ENCODE measurements at places on chromosomes 7 and 10. TPM values are rescaled to one million over a fixed set of nuclear protein-coding genes. Genes with fewer than 3 reads are reported as not detected.

MINPP1 gene
- total RNA-seq: 27.7 TPM

FFAR4 gene
- total RNA-seq: not detected

CTBP2 gene
- total RNA-seq: 52.6 TPM

KIAA1549 gene
- total RNA-seq: 1.0 TPM

ANKRD2 gene
- total RNA-seq: 0.89 TPM

DKK1 gene
- total RNA-seq: 53.1 TPM

STAMBPL1 gene
- total RNA-seq: 45.8 TPM

SEC31B gene
- 1.5 TPM for total RNA-seq

MRLN gene
- total RNA-seq: not detected

BICC1 gene
- total RNA-seq: 12.1 TPM

CALHM1 gene
- total RNA-seq: not detected

CHRM2 gene
- total RNA-seq: 3.9 TPM

SGCE gene
- 57.5 TPM for total RNA-seq

Measured in bronchus fibroblast of lung (primary cell).